ENCODE measurements at places on chromosomes 3 and 15.

- DNase-seq, result no peak
Measured at GRCh38 chr15:58566029-58566428, 134.2 kb downstream of the LIPC start.

GRCh38 chr3:179450901-179451264 is 387 bp downstream of the GNB4 start:
- peak; percentile 45 for DNase-seq

- DNase-seq, result no peak
Measured at GRCh38 chr3:9638155-9638554, 11.2 kb upstream of the MTMR14 start.

GRCh38 chr15:86163816-86164215 is 84.1 kb downstream of the AGBL1 start:
- DNase-seq, result no peak

- DNase-seq, result no peak
Measured at GRCh38 chr3:63911509-63911872, 692 bp downstream of the SCAANT1 start.

GRCh38 chr15:51321316-51321715 is 17.1 kb downstream of the CYP19A1 start:
- no peak for DNase-seq

DNA sequence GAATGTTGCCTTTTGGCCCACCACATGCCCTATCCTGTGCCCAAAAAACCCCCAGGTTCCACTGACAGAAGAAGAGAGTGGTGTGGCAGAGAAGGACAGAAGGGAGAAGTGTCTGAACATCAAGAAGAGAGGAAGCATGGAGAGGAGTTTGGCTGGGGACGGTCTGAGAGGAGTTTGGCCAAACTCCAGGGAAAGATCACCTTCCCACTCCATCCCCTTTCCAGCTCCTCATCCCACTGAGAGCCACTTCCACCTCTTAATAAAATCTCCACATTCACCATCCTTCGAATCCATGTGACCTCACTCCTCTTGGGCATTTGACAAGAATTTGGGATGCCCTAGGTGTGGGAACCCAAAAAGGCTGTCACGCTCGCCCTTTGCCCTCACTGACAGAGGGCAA is 311.6 kb upstream of the GRM7 start:
- no peak for DNase-seq

DNA sequence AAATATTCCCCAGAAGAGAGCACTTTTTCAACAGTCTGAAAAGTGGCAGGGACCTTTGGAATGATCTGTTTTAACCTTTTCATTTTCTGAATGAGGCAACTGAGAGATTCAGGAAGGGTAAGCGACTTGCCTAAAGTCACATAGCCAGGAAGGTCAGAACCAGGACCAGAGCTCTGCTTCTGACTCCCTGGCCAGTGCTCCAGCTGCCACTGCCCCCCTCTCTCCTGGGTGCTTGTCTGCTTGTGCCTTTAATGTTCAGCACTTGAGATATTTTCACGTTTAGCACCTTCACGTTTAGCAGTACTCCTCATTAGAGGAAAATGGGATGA is 68.3 kb downstream of the SMAD3 start:
- no peak for DNase-seq

- no peak for DNase-seq
Measured at GRCh38 chr3:10374311-10374710, 53.4 kb upstream of the SEC13 start.

DNA sequence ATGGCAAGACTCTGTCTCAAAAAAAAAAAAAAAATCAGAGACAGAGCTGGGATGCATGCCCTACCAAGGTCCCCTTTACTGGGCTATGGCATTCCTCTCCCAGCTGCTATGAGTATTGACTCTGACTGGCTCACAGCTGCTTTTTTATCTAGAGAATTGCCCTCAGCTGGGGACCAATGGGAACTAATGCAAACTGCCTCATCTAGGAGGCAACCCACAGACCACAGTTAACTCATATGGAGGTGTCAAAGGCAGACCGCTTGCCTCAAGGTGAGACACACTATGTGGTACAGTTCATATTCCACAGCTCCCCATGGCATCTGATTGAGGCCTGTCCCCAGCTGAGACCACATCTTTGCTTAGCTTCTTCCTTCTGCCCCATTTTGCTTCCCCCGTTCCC is 183.5 kb upstream of the EOMES start:
- no peak for DNase-seq

- DNase-seq, result no peak
Measured at GRCh38 chr15:54017251-54017650, 39.0 kb downstream of the UNC13C start.

GRCh38 chr15:51283026-51283425 is 55.4 kb downstream of the CYP19A1 start:
- DNase-seq, result no peak

DNA sequence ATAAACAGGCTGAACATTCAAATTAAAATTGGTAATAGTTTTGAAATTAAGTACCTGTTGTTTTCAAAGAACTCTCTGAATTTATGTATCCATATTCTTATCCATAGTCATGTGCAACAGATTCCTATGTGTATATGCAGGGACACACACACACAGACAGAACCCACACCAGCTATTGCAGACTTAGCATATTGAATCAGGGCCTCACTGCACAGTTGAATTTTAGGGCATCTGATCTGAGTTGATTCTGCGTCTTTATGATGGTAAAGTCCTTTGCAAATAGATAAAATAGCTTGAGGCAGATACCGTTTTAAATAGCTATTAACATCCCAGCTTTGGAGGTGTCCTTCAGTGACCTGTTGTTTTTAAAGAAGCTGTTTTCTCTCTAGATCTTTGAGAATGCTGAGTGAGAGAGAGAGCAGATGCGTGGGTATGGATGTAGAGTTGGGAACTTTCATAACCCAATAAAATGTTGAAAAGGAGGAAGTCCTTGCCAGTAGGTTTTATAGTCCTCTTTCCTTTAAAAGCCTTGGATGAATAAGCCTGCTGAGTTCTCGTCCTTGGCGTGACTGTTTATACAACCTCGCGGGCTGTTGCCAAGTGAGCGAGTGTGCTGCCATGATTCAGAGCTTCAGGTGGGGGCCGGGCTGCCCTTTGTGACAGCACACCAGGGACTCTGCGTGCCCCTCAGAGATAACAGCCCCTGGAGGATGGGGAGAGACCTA is 18.3 kb downstream of the MYZAP start:
- no peak for DNase-seq

GRCh38 chr3:170410428-170411029 is 8.1 kb upstream of the CLDN11 start:
- no peak for DNase-seq

DNA sequence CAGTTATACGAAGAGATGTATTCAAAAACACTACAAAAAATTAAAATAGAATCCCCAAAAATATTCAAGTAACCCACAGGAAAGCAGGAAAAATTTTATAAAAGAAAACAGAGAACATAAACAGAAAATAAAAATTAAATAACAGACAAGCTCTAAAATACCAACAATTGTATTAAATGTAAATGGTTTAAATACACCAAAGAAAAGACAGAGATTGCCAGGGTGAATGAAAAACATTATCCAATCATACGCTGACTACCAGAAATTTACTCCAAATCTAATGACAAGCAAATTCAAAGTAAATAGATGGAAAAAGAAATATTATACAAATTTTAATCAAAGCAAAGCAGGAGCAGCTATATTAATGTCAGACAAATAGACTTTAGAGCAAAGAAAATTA is 103.6 kb downstream of the BOC start:
- DNase-seq, result no peak

DNA sequence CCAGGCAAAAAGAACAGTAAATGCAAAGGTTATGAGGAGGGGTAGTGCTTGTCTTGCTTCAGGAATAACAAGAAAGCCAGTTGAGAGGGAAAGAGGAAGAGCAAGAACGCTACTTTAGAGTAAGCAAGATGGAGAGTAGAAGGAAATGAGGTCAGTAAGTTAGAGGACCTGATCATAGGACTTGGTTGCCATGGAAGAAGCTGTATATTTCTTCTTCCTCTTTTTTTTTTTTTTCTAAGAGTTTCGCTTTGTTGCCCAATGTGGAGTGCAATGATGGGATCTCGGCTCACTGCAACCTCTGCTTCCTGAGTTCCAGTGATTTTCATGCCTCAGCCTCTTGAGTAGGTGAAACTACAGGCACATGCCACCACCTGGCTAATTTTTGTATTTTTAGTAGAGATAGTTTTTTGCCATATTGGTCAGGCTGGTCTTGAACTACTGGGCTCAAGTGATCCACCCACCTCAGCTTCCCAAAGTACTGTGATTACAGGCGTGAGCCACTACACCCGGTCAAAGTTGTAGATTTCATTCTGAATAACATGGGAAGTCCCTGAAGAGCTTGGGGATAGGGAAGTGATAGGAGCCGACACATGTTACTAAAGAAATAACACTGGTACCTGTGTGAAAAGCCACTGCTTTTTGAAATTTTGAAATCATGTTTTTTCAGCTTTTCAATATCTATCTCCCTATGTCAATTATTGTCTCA is 527.9 kb upstream of the NAALADL2 start:
- no peak for DNase-seq

DNA sequence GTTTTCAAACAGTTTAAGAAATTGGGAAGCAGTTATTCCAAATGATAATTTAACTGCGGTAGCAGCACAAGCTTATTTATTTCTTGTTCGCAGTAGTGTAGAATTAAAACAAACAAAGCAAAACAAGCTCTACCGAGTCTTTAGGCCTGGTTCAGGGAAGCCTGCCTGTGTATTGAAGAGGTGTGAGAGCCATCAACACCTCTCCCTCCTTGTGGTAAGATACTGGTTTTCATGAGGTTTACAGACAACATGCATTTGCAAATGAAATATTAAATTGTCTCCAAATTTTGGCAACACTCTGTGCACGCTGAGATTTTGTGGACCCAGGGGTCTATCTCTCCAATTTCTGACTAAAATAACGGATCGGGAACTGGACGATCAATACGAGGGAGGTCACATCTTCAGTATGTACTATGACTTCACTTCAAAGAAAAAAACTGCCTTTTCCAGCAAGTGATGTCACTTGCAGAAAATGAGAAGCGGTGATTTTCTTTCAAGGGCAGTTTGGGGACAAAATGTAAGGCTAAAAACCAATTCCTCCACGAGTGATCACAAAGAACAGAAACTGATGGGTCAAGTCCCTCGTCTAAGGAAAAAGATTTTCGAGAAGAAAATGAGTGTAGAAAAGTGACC is 721 bp downstream of the ATR start:
- no peak for DNase-seq

GRCh38 chr3:150759947-150760346 is 3.0 kb downstream of the SIAH2 start:
- no peak for DNase-seq

DNA sequence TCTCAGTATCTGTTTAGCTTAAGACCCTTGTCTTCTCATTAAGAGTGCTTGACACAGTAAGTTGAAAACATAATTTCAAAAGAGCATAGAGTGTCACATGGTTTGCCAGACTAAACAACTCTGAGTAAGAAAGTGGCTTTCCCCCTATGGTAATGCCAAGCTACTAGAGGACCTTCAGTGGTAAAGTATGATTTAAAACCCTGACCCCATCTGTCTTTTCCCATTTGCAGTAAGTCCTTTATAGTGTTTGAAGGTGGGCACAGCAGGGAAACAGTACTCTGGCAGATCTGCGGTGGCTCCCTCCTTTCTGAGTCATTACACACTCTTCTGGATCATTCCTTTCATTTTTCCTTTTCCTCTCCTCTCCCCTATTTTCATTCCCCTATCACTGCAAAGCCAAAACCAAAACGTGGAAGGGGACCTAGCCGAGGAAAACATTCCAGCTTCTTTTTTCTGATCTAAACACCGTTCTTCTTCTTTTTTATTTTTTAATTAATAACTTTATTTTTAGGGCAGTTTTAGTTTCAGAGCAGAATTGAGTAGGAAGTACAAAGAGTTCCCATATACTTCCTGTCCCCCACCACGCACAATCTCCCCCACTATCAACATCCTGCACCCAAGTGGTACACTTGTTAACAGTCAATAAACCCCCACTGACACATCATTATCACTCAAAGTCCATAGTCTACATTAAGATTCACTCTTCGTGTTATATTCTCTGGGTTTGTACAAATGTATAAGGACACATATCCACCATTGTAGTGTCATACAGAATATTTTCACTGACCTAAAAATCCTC is 74.7 kb downstream of the PPARG start:
- no peak for DNase-seq

DNA sequence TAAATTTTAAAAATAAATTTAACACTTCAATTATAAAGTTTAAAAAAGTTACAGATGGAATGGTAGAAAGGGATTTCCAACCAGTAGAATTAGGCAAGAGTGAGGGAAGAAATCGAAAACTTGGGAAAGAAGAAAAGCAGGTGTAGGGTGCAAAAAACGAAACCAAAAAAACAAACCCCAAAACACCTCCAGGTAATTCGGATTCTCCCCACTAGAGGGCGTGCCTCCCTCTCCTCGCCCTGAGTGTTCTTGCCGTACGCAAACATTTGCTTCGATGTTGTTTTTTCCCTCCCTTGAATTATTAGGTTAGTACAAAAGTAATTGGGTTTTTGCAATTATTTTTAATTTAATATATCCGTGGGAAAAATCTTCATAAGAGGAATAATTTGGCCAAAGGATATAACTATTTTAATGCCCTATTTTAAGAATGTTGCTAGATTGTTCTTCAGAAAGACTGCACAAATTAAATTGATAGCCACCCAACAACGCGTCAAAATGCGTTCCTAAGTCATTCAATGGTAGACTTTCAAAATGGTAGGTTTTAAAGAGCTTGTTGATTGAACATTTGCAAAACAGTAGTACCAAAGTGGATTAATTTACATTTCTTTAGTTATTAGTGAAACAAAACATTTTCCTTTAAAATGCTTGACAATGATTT is 63.7 kb downstream of the SLC30A4 start:
- DNase-seq, result peak; percentile 65

GRCh38 chr3:65083240-65083639 is 395.4 kb upstream of the ADAMTS9 start:
- DNase-seq, result no peak

- no peak for DNase-seq
Measured at GRCh38 chr3:197801891-197802778, 11.1 kb downstream of the LRCH3 start.

GRCh38 chr3:60090548-60090947 is 1040.7 kb upstream of the CFAP20DC start:
- no peak for DNase-seq

- DNase-seq, result no peak
Measured at GRCh38 chr15:39767921-39768320, 14.7 kb downstream of the FSIP1 start.

DNA sequence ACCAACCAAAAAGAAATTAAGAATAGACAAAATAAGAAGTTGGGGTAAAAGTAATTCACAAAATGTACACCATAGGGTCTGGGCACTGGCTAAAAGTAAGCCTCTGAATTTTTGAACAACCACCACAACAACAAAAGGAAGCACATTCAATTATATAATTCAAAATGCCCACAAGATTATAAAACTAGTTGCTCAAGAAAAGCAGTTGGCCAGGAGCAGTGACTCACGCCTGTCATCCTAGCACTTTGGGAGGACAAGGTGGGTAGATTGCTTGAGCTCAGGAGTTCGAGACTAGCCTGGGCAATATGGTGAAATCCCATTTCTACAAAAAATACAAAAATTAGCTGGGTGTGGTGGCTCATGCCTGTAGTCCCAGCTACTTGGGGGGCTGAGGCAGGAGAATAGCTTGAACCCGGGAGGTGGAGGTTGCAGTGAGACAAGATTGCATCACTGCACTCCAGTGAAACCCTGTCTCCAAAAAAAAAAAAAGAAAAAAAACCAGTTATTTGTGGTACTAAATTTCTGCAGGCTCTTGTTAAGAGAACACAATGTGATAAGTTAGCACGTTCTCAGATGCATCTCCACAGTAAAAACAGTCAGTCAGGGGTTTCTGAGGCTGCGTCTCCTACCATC is 6.6 kb upstream of the ATP11B start:
- DNase-seq, result no peak

- DNase-seq, result no peak
Measured at GRCh38 chr3:39260957-39261356, 18.9 kb downstream of the CX3CR1 start.

Measured in neural progenitor cell (in vitro differentiated cells).